ENCODE measurements at places on chromosomes 6 and 20.

- DNase-seq, result no peak
These were observed 95.3 kb downstream of the FOXO3 start for GRCh38 chr6:108655806-108656651.

DNA sequence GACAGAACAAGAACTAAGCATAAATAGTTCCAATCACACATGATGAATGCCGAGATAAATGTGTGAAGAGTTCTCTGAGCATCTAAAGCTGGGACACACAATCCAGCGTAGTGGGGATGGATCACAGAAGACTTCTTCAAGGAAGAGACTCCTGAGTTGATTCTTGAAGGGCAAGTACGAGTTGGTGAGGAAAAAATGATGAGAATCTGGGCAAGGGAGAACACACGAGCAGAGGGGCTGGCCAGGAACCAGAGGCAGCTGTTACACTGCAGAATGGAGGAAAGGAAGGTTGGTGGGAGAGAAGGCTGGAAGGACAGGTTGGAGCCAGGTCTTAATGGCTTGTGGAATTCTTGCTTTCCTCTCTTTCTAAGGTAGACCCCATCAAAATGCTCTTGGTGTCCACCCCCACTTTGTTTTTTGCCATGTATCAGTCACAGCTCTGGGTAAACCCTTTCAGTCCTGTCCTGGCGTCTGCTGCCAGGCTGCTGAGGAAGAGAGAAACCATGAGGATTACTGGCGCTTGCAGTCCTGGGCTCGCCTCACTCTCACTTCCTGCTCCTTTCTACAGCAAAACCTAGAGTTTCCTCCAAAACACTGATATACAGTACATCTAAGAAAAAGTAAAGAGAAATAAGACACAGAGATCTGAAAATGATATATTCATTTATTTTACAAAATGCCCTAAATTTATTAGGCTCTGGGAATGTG, 127.6 kb upstream of the FAM184A start:
- no peak for DNase-seq

- DNase-seq, result peak; percentile 17
These were observed 46.9 kb downstream of the OSTM1 start for GRCh38 chr6:108027594-108027993.

GRCh38 chr6:40996591-40997233, 42.3 kb downstream of the UNC5CL start:
- DNase-seq, result no peak

GRCh38 chr6:20427856-20428255, 26.2 kb downstream of the E2F3 start:
- DNase-seq, result no peak

DNA sequence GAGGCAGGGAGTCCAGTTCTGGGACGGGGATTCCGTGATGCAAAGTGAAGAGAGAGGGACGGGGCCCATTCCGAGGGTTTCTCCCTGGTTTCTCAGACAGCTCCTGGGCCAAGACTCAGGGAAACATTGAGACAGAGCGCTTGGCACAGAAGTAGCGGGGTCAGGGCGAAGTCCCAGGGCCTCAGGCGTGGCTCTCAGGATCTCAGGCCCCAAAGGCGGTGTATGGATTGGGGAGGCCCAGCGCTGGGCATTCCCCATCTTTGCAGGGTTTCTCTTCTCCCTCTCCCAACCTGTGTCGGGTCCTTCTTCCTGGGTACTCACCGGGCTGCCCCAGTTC, 35.9 kb upstream of the HLA-G start:
- DNase-seq, result no peak

GRCh38 chr6:119483908-119484307, 134.3 kb upstream of the MAN1A1 start:
- no peak for DNase-seq

- DNase-seq, result no peak
These were observed 26.3 kb downstream of the PRSS16 start for GRCh38 chr6:27273783-27274182.

DNA sequence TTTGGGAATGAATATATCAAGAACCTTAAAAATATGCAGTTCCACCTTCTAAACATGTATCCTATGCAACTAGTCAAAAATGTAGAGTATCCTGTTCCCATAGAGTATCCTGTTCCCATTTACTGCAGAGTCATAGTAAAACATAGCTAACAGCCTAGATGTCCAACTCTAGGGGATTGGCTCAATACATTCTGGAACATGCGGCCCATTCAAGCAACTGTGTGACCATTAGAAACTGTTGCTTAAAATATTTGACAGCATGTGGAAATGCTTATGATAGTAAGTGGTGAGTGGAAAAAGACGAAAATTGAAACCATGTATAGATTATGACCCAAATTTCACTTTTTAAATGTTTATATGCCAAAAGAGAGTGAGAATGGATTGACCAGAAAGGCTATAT, 11.2 kb downstream of the FOXP4 start:
- no peak for DNase-seq

- DNase-seq, result no peak
These were observed 4.5 kb upstream of the NKAIN4 start for GRCh38 chr20:63258781-63259180.

DNA sequence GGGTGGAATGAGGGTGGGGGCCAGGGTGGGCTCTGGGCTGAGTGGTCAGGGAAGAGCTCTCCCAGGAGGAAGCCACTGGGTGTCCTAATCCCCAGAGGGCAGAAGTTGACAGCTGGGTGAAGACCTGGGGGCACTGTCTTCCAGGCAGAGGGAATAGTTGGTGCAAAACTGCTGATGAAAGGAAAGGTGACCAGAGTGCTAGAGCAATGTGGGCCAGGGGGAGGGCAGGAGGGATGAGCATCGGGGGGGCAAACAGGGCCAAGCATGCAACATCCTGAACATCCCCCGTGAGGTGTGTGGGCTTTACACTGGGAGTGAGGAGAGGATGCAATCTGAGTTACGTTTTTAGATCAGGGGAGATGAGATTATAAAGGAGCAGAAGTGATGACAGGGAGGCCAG, 97.8 kb downstream of the NOL4L start:
- no peak for DNase-seq

- no peak for DNase-seq
These were observed 149.7 kb downstream of the LAMA2 start for GRCh38 chr6:129032602-129033001.

DNA sequence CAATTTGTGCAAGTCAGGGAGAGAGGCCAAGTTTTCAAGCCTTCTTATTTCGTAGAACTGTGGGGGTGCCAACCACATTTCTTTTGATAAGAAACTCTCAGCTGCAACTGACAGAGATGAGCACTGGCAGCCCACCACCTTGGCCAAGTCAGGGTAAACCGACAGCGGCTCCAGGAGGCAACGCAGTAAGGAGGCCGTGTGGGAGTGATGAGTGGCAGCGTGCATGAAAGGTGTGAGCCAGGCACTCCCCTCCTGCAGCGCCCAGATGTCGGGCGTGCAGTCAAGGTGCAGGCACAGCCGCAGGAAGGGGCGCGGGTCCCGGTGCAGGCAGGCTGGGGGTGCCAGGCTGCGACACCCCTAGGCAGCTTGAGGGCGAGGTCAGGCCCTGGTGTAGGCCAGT, 49.2 kb upstream of the HDAC2 start:
- DNase-seq, result no peak

GRCh38 chr20:45934046-45934585, 367 bp upstream of the PCIF1 start:
- DNase-seq, result no peak

- DNase-seq, result no peak
These were observed 8.7 kb downstream of the REPS1 start for GRCh38 chr6:138979365-138979764.

GRCh38 chr6:167415441-167415961, 90.6 kb downstream of the TTLL2 start:
- DNase-seq, result no peak

DNA sequence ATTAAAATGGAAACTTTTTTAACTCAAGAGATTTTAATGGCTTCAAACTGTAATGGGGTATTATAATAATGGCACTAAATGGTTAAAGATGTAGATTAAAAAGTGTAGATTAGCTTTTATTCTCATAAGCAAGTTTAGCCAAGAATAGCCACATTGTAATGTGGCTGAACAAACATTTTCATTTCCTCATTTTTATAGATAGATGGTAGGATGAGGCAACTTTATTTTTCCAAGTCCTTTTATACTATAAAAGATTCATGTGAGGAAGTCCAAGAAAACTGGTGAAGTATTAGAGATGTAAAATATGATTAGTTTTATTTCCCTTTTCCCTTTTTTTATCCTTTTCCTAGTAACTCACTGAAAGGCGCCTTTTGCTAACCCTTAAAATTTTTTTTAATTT, 88.8 kb downstream of the ATRN start:
- no peak for DNase-seq

DNA sequence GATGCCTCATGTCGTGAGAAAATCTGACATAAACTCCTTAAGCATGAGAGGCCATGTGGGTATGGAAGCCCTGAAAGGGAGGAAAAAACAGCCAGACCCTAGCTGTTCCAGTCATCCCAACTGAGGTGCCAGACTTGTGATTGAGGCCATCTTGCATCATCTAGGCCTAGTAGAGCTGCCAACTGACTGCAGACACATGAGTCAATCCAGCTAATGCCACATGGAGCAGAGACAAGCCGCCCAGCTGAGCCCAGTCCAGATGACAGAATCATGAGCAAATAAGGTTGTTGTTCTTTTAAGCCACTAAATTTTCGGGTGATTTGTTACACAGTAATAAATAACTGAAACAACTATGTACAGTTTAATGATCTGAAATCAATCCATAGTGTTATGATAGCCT, 680.9 kb downstream of the MAFB start:
- DNase-seq, result no peak

DNA sequence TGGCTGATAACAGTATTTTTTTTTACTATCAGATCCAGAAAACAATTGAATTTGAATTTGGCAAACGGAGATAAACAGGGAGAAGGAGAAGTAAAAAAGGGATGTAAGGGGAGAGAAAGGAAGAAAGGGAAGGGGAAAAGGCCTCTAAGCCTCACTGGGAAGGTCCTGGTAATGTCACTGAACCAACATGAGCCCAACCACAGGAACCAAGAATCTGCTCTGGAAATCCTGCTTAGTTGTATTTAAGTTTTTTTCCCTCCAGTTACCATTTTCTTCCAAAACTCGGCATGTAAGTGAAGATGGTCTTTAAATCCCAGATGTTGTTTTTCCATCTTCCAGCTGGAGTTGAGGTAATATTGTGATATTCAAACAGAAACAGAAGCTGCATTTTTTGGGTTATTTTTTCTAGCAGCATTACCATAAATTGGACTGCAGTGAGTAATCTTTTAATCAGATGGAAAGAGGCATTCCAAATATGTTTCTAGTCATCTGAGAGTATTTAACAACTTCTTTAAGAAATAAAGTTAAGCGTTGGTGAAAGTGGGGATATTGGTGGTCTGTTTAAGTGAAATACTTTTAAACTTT, 91.1 kb downstream of the TXNDC5 start:
- no peak for DNase-seq

DNA sequence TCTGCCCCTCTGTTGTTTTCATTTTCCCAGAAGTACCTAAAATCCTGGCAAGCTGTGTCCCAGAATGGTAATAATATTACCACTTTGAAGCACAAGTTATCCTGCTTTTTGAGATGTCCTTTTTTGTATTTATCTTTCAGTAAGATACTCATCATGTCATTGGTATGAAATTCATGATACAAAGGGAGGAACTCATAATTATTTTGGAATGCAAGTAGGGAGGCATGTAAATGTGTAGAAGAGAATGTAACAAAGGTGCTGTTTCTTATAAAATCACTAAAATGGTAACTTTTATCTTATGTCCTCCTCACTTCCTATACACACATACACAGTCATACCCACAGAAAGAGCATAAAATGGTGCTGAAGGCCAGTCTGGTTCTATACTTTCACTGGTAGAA, 109.9 kb downstream of the CD2AP start:
- peak; percentile 7 for DNase-seq

DNA sequence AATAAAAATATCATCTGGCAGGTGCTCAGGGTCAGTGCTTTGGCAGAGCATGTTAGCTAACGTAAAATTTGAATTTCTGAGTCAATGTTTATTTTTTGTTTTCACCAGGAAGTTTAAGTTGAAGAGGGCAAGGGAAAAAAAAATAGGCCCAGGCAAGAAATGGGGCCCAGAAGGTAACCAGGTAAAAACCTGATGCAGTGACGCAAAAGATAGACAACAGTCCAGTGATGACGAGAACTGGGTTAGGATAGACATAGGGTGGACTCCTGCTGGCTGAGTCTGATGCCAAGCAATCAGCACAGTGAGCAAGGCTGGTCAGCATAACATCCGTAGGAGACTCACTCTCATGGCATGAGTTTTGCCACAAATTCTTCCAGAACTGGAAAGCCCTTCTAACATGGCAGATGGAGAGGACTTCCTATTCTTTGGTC, 42.2 kb downstream of the ZHX3 start:
- no peak for DNase-seq

DNA sequence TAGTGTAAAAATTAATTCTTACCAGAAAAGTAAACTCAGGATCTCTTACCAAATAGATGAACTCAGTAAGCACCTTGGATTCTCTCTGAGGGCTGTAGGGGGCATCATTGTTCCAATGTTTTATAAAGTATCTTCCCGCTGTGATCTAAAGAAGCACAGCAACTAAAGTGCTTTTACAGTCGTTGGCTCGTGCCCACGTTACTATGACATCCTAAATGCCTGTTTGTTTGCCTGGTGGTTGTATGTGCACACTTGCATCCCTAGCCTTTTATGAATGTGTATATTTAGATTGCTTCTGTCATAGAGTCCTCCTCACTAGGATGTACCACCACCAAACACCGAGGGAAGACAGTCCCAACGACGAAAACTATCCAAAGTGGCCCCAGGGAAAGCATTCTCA, 34.5 kb downstream of the SLX4IP start:
- DNase-seq, result peak; percentile 55

GRCh38 chr6:143754204-143754603, 76.4 kb downstream of the PHACTR2 start:
- no peak for DNase-seq

- DNase-seq, result peak; percentile 96
These were observed 424.6 kb upstream of the PTCHD4 start for GRCh38 chr6:48535582-48536009.

GRCh38 chr6:140789466-140789865, 1343.3 kb upstream of the GJE1 start:
- no peak for DNase-seq

DNA sequence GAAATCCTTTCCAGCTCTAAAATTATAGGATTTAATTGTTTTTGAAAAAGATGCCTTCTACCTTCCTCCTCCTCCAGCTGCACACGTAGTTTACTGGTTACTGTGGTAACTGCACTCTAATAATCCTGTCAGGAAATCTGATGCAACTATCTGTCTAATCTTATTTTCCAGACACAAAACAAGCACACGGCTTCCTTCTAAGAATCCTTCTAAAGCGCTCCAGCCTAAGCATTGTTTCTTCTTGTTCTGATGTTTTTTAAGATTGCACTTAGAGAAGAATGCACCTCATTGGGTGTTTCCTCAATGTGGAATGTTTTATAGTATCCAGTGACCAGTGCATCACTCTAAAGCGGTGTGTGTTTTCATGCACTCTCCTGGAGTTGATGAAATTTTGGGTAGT, 63.6 kb downstream of the CARMIL1 start:
- DNase-seq, result no peak
